Central memory CD4-positive, alpha-beta T cell (primary cell): ENCODE measurements at places on chromosomes 6 and 20.

- no peak for DNase-seq
Observed at GRCh38 chr20:24862606-24863005, 86.5 kb upstream of the CST7 start.

DNA sequence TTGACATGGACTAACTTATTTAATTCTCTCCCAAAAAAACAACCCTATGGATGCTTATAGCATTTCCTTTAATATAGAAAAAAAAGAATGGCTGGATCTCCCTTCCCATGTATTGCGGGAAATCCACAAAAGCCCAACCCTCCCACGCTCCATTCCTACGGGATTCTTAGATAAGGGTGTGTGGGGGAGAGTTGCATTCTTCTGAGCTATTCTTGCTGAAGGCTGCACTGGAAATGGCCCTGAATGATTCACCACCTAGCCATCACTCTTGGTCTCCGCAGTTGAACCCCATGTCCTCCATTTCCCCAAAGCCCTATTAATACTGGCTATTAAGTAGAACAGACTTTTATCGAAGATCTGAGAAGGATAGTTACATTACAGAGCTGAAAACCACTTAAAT is 41.9 kb upstream of the ADGRF5 start:
- DNase-seq = no peak

DNA sequence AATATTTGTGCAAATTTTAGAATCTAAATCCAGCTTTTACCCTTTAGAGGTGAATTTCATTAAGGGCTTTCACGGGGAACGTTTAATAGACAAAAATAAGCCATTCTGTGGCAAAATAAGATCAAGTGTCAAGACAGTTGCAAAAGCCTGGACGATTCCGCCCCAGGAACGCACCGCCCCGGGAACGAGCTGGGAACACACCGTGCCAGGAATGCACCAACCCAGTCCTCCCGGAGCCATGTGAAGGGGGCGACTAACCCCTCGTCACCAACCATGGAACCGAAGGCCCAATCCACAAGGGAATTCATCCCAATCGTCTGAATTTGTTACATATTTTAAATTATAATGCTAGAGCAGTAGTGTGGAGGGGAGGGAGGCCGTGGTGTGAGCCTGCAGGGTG is 20.8 kb upstream of the TCFL5 start:
- DNase-seq = no peak

DNA sequence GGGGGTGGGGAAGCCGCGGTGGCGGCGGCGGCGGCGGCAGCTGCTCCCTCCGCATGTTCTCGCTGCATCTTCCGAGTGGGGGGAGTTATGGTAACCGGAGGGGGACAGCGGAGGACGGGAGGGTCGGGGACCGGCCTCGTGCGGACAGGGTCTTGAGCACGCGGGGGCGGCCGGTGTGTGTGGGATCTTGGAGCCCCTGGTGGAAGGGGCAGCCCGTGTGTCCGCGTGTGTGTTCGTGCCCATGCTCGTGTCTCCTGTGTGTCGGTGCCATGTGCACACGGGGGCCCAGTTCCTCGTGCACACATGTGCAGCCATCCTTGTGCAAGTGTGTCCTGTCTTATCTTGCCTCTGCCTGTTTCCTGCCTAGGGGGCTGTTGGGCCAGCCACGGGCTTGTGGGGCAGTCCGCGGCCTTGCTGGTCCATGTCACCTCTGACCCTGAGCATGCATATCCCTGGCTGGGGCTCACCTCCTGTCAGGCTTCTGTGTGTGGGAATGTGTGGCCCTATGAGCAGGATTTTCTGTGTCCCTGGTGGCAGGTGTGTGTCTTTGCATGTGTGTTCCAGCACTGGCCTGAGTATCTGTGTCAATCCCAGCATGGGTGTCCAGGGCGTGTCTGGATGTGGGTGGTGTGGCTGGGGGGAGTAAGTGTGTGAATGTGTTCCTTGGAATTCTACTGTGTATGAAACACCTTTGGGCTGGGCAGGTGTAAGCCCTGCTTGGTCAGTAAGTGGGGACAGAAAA is 8.5 kb downstream of the SYNGAP1 start:
- DNase-seq = peak; percentile 45

DNA sequence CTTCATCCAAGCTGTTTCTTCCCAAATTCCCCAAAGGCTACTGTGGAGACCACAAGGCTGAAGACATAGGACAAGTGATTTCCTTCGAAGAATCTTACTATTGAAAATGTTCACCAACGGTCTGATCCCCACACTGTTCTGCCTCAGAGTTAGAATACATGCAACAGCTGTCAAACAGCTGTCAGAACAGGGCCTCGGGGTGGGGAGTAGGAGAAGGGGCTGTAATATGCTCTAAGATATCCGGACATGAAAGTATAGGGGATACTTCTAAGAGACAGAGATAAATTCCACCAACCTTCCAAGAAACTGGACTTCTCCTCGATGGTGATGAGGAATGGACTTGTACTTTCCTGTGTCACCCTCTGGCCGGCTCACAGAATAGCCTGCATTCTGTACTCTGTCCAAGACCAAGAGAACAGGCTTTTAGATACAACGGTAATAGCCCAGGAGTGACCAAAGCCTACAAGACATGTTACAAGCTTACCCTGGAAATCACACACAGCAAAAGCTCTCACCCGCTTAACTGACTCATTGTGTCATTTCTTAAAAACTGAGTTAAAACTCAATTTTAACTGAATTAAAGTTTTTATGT is 69.2 kb upstream of the PTGIS start:
- no peak for DNase-seq

- no peak for DNase-seq
Observed at GRCh38 chr6:137145421-137145820, 28.0 kb downstream of the IL22RA2 start.

DNA sequence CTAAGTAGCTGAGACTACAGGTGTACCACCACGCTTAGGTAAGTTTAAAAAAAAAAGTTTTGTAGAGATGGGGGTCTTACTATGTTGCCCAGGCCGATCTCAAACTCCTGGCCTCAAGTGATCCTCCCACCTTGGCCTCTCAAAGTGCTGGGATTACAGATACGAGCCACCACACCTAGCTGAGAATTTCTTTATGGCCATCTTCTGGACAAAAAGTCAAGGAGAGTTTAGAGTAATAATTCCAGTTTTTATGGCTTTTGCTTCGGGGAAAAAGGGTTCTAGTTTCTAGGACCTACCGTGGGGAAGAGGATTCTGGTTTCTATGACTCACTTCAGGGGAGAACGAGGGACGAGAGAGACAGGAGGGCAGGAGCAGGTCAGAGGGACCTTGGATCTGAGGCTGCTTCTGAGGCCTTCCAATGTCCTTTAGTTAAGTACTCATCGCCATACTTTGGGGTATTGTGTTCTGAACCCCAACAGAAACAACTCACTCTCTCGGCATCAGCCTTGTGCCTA is 69.3 kb upstream of the IER3 start:
- no peak for DNase-seq

GRCh38 chr20:1618479-1618878 is 1.3 kb downstream of the SIRPB1 start:
- DNase-seq = no peak

DNA sequence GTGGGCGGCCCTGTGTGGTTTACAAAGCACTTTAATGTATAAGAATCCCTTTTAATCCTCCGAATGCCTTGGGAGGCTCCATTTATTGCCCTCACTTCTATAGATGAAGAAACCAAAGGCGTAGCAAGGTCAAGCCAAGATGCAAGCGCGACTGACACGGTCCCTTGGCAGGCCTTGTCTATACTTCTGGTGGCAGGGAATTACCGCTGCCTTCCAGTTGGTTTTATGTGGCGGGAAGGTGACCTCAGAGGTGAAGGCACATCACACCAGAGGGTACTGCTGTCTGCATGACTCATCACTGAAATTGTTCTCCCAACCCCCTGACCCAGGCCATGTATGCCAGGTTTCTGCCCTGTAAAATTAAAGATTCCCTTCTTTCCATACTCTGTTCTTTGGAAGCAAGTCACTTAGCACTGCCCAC is 36.1 kb upstream of the NAA20 start:
- DNase-seq = no peak

DNA sequence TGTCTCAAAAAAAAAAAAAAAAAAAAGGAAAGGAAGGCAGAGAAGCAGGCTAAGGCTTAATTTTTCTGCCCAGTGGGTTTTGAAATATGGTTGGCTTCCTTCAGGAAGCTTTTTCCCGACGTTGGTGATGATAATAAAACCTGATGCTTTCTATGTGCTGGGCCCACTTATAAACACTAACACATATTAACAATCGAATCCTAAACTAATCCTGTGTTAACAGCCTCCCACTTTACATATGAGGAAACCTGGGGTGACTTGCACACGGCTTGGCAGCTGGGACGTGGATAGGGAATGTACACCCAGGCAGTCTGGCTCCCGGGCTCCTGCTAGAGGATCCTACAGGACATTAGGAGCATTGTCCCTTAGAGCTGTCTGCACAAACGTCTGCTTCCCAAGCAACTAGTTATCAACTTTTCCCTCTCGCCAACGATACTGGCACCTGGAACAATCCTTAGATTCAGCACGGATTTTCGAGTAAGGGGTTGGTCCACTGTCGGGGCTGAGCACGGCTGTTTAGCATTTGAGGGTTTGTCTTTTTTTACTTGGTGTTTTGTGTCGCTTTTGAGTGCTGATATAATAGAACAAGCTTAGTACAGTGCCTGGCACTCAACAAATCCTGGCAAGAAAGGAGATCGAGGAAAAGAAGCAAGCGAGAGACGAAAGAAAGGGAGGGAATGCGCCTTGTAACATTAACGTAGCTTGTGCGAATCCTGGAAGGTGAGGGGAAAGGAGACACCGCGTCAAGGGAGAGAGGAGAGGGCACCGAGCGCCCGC is 622 bp upstream of the KIZ start:
- no peak for DNase-seq

GRCh38 chr20:19992996-19993908 is 23.9 kb upstream of the NAA20 start:
- DNase-seq = no peak

GRCh38 chr6:152054441-152054840 is 247.0 kb downstream of the ESR1 start:
- no peak for DNase-seq

- DNase-seq = no peak
Observed at GRCh38 chr20:2042400-2042799, 48.5 kb upstream of the PDYN start.

DNA sequence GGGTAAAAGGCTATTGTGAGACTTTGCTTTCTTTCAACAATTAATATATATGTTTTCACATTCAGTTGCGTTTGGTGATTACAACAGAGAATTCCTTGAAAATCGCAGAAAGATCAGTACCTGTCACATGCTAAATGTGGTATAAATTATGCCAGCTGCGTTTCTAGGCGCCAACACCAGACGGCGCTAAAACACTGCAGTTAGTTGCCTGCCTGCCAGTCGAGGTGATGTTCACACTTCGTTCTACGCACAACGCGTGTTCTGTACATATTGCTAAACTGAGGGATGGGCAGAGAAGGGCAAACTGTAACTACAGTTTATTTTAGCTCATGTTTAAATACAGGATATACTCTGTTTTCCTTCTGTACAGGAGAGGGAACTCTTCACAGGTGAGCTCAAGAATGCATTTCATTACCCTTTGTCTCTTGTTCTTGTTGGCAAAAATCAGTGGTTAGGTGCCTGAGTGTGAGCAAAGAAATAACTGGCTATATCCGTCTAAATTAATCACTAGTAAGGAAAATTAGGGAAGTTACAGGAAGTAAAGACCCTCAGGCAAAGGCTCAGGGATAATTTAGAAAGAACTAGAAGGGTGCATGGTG is 100.1 kb upstream of the RGS17 start:
- DNase-seq = no peak

GRCh38 chr20:44858606-44859360 is 26.7 kb upstream of the YWHAB start:
- no peak for DNase-seq

GRCh38 chr20:41279546-41280225 is 37.8 kb downstream of the ZHX3 start:
- DNase-seq = no peak

DNA sequence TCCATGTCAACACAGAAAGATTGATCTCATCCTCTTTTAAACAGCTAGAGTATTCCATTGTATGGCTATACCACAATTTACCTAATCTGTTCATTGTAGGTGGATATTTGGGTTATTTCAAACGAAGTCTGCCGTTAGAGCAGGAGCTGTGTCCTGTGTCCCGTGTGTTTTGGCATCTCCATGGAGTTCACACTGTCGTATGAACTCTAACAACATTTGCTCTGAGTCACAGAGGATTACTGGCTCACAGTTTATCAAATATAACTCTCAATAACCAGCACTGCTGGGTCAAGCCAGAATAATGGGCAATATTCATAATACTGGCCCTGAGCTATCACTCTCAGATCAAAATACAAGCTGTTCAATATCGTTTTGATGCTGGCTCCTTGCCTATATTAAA is 16.4 kb downstream of the TRAM2 start:
- DNase-seq = no peak

- DNase-seq = no peak
Observed at GRCh38 chr20:53104884-53105283, 132.7 kb downstream of the TSHZ2 start.

GRCh38 chr6:131640100-131640499 is 3.0 kb downstream of the ENPP3 start:
- DNase-seq = no peak

- DNase-seq = peak; percentile 55
Observed at GRCh38 chr6:166786704-166787293, 159.7 kb upstream of the RPS6KA2 start.

GRCh38 chr20:49985617-49986016 is 2.8 kb downstream of the SNAI1 start:
- no peak for DNase-seq

GRCh38 chr6:100657678-100658330 is 193.1 kb upstream of the SIM1 start:
- DNase-seq = no peak

DNA sequence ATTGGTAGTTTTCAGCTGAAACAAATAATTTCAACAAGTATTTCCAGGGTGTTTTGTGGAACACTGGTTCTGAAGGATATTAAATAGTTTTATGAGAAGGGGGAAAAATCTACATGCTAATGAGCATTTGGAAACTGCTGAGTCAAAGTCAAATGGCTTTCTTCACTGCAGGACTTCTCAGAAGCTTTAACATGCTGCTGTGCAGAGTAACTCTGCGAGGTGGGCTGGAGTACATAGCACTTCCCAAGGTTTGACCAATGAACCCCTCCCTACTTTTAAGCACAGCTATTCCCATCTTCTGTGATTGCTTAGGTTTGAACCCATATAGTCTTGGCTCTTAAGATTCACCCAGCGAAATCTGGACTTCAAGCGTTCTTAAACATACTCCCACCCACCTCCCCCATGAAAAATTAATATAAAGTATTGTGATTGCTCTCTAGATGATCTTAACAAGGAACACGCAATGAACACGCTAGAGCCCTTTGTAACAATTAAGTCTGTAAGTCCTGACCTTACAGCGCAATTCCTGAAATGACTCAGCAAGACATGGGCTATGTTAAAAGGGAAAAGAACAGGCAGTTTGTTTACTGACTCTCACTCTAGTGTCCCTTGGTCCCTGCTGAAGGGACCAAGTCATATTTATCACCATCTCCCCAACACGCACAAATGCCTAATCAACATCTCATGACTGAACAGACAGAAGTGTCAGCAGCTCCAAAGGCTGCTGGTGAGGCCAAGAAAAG is 105.2 kb downstream of the NFATC2 start:
- DNase-seq = no peak

DNA sequence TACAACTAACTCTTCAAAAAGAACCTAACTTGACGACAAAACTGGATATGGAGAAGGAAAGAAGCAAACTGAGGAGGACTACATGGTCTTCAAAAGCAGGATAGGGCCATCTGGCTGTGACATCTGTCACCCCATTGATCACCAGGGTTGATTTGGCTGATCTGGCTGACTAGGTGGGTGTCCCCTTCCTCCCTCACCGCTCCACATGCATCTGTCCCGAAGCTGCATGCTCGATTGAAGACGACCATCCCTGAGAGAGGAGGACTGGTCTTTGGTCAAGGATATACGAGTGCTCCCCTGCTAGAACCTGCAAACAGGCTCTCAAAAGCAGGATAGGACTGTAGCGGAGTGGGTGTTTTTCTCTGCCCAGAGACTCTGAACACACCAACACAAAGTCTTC is 21.7 kb downstream of the CPNE1 start:
- no peak for DNase-seq
